CD8-positive, alpha-beta memory T cell (primary cell): ENCODE measurements at places on chromosomes 2 and 18. TPM values are rescaled to one million over a fixed set of nuclear protein-coding genes. Genes with fewer than 3 reads are reported as not detected.

DNA sequence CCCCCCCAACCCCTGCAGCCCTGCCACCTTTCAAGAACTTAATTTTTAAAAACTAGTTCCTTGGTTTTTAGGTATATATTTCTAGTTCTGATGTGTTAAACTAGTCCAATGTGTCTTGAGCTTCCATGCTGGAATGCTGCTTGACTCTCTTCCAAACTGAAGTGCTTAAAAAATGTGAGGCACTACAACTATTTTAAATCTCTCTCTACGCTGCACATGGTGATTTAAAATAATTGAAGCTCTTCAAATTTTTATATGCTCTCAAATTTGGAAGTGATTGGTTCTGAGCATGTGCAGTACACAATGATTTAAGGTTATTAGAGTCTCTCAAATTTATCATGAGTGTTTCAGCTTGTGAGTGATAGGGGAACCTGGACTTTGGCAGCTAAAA, 192.6 kb upstream of the ZEB2 start:
- H3K27me3 ChIP-seq = no peaks in the 10 kb centered on the region
- no peak for DNase-seq
- H3K4me1 ChIP-seq = no peaks in the 10 kb centered on the region

The DNAJC5G gene
- total RNA-seq = not detected

DNA sequence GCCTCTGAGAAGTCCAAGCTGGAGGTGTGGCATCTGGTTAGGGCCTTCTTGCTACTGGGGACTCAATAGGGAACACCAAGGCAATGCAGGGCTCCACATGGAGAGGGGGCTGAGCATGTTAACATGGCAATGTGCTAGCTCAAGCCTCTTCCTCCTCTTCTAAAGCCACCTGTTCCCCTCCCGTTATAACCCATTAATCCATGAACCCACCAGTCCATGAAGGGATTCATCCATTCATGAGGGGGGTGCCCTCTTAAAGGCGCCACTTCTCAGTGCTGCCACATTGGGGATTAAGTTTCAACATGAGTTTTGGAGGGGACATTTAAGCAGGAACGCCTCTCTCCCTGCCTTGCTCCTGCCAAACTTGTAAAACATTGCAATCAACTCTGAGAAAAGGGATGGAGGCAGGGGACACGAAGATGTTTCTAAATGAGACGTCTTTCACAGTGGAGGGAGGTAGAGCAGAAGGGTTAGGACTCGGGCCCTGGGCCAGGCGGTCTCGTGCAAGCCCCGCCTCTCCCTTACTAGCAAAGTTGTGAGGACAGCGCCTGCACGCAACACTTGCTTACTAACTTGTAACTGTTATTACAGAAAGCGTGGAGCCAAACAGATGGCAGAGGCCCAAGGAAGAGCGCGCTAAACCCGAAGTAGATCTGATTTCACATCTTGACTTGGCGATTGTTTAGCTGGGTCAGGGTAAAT, 118.2 kb upstream of the ZNF516 start:
- H3K4me3 ChIP-seq = no peak overlapping the region
- H3K27me3 ChIP-seq = no peaks in the 10 kb centered on the region
- no peak for DNase-seq

The INHA gene
- not detected for total RNA-seq

DNA sequence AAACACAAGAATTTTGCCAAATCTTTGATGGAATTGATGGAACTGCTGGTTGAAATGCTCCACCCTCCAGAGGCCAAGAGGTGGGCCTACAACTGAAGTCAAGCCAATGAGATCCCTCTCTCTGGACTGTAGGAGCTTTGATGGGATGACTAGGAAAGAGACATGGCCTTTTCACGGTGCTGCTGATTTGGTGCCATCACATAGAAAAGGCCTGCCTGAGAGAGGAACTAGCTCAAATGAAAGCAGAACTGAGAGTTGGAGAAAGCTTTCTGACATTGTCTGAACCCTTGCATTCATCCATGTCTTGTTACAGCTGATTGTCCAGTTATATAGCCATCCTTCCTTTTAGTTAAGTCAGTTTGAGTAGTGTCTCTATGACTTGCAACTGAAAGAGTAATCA, 283.8 kb upstream of the LYPD1 start:
- H3K4me3 ChIP-seq = no peak overlapping the region
- no peaks in the 10 kb centered on the region for H3K27me3 ChIP-seq
- no peak overlapping the region for H3K27ac ChIP-seq
- H3K4me1 ChIP-seq = no peaks in the 10 kb centered on the region
- no peak for DNase-seq
- no peaks in the 10 kb centered on the region for H3K36me3 ChIP-seq
